Activated naive CD4-positive, alpha-beta T cell (primary cell): ENCODE measurements at places on chromosomes 5 and 9.

GRCh38 chr9:23412458-23412857, 413.6 kb downstream of the ELAVL2 start:
- DNase-seq: no peak

DNA sequence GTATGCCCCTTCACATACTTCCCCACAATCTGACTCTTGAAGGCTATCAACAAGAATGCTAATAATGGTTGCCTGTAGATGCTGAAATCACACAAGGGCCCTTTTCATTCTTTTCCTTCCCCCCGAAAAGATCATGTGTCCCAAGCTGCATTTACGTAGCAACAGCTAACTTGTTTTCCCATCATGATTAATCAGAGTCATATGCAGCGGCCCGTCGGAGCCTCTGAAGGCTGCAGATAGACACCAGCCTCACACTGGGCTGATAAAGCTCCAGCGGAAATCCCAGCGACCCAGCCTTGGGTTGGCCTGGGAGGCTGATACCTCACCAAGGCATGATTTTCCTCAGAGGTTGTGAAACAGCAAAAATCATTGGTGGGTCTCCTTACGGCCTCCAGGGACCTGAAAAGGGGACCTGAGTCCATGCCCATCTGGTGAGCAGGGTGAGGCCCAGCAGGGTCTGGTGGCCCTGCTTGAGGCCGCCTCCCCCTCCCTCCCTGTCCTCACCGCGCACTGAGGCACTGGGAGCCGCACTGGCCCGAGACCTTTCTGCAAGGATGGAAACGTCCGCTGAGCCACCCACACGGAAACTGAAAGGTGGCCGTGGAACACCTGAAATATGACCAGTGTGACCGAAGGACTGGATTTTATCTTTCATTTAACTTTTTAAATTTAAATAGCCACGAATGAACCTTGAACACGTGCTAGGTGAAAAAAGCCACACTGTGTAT, 114.2 kb upstream of the PHYKPL start:
- DNase-seq: no peak

DNA sequence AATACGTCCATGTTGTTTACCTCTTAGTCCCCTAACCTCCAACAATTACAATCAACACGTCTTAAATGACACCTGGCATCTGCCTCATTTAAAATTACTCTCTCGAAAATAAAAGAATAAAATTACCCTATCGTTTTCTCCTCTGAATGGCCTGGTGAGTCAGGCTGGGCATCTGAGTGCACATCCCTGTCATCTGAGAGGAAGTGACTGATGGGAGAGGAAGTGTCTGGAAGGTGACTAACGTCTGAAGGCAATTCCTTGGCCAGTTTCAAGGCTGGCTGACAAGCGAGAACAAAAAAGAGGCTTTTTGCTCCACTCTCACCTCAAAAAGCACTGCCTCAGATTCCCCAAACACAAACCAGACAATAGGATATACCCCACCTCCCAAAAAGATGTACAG, 57.7 kb downstream of the MAPKAP1 start:
- no peak for DNase-seq

DNA sequence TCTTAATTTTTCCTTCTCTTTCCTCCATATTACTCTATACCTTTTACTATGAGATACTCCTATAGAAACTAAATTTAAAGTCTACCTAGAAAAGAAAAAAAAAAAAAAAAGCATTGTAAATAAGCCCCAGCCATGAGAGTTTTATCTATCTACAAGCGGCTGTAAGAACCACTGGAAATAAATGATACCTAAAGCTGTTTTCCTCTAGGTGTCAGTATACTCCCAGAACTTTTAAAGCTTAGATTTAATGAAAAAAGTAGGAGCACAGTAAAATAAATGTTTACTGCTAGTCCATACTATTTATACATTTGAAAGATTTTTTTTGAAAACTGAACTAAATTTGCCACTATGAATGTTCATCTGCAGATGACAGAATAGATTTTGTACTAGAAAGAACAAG, 26.2 kb downstream of the TYRP1 start:
- no peak for DNase-seq

GRCh38 chr5:159098603-159099436, 896 bp downstream of the EBF1 start:
- peak; percentile 23 for DNase-seq

GRCh38 chr9:72362680-72363139, 2.3 kb downstream of the ZFAND5 start:
- DNase-seq: no peak

DNA sequence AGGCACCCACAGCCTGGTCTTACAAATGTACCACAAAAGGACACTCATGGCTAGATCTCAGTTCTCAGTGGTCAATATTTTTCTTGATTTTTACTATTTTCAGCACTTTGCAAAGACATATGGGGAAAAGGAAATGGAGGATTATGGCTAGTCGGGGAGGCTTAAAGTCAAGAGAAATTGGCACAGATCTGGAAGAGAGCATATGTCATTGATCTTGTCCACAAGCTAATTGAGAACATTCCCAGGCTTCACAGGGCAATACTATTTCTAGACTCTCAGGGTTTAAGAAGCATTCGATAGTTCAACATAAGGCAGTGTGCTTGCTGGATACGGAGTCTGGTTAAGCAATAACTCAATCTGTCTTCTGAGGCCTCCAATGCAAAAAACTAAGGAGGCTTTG, 285.8 kb downstream of the ZNF608 start:
- DNase-seq: no peak

DNA sequence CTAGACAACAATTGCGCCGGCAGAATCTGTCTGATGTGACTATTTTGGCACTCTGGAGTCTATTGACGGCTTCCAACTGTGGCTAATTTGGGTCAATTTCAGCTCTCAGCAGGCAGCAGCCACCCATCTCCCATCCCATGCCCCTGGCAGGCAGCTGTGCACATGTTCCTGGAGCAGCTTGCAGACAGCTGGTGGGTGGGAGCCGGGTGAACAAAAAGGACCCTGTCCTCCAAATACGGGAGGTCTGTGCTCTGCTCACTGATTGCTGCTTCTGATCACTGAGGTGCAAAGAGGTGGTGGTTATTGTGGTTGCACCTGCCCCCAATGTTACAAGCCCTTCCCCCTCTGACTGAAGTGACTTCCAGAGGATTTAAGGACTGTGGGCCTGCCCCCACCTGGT, 45.0 kb upstream of the N4BP3 start:
- DNase-seq: no peak

GRCh38 chr9:107036367-107036766, 173.4 kb downstream of the ZNF462 start:
- no peak for DNase-seq

DNA sequence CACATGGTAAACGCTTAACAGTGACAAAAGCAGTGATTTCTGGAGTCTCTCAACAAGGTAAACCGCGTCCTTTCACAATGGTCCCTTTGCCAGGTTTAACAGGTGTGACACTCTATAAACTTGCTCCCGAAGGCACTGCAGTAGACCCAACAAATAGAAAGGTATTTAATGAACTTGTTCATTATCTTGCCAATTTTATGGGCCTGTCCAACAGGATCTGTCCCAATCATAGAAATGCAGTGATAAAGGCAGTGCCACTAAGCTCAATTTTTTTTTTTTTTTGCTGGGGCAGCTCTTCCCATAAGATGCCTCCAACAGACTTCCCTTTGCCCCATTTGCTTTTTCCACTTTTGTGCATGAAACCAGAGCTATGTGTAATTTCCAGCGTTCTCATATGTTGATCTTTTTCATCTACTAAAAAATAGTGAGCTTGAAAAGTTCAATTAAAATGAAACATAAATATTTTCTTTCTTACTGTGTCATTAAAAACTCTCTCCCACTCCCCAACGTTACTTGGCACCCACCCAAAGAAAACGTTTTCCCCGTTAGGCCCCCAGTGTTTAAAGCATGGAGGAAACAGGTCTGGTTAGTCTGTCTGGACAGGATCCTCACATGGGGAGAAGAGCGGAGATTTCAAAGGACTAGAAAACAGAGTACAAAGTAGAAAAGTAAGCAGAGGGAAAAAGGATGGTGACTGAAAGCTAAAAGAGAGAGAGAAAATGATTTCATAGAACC, 80.9 kb upstream of the SPATA31D4 start:
- no peak for DNase-seq

- DNase-seq: no peak
These were observed 23.7 kb downstream of the PPP3R2 start for GRCh38 chr9:101571114-101571513.

GRCh38 chr5:40134883-40135520, 544.7 kb upstream of the PTGER4 start:
- no peak for DNase-seq

- DNase-seq: no peak
These were observed 102.6 kb upstream of the TBC1D2 start for GRCh38 chr9:98357921-98358535.

DNA sequence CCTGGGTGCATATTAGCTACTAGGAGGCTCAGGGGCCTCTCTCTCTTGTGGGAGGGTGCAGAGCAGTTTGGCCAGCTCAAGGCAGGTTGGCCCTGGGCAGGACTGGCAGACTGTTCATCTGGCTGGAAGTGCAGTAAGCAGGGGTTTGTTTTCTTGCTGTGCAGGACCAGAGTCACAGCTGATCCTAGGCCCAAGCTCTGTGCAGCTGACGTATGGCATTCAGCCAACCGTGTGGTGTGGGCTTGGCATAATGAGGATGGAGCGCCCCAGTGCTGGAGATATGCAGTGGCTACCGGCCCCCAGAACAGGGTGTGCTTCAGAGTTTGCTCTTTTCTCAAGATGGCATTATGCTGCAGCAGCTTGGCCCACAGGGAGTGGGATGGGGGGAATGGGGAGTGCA, 31.0 kb upstream of the PHF24 start:
- no peak for DNase-seq

GRCh38 chr5:91910247-91910646, 527.1 kb upstream of the ARRDC3 start:
- no peak for DNase-seq
